ENCODE measurements at places on chromosomes 2 and 18.

DNA sequence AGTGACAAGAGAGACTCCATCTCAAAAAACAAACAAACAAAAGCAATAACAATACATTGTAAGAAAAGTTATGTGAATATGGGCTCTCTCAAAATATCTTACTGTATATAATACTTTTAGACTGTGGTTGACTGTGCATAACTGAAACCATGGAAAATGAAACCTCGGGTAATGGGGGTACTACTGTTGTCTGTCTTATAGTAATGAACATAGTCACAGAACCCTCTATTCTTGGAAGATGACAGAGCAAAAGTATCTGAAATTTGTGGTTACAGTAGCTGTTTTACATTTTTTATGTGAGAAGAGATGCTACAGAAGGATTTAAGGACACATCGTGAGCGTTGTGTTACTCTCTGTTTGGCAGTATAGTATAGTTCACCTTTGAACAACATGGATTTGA, 60.5 kb downstream of the MAP4K4 start:
- no peak for DNase-seq

DNA sequence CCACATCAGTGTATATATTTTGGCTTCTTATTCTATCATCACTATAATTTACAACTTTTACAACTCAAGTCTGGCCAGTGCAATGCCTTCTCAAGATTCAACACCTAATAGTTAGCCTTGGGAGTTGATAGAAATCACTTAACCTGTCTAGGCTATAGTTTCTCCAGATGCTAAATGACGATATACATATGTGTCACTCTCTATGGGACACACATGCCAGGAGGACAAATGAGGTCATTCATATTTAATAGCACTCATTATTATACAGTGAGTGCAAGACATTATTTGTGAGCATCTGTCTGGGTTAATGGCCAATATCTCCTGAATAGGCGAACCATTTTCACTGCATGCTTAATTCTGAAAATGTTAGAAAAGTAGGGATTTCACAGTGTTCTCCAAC, 89.8 kb downstream of the ALK start:
- DNase-seq: no peak

DNA sequence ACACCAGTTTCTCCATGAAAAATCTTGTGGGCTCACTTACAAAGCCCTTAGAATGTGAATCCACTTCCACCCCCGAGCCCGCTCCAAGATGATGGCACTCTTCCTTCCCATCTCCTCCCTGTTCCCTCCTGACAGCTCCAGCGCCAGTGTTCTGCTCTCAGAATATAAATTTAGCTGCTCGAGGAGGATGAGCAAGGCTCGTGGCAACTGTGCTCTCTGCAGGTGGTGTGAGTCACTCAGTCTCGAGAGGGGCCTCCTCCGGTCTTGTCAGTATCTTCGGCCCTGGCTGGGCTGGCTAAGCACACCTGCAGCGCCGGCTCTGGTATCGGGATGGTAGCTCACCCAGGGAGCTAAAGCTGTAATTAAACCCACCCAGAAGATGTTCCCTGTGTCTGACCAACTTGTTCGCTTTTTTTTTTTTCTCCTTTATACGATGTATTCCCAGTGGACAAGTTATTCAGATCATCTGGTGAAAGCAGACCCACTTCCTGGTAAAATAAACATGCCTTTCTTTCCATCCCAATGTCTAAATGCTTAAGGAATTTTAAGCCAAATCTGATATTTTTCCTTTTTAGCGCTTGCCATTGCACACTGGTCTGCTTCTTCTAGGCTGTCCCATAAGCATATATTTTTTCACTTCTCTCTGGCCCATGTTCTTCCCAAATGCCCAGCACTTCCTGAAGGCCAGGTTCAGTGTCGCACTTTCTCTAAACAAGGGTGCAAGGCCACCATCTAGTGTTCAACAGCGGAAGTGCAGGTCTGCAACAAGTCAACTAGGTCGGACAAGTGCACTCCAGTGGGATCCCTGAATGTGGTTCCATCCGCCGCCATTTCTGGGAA, 31.4 kb upstream of the YPEL5 start:
- DNase-seq: peak; percentile 24

DNA sequence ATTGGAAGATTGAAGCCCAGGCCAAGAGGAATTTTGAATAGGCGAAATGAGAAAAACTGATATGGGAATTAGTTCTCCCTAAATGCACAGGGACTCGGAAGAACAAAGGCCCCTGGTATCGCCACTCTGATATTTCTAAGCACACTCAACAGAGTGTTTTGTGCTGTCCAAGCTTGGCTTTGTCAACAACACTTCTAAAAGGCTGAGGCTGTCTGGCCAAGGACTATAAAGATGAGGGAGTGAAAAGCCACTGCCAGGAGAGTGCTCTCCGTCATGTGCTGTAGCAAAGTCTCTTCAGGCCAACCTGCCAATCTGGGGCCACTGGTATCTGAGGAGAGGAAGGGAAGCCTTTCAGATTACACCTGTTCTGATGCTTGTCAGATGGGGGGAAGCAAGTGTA, 611.2 kb upstream of the PIK3C3 start:
- DNase-seq: no peak

- no peak for DNase-seq
Observed at GRCh38 chr18:29076645-29077044, 899.7 kb upstream of the CDH2 start.

DNA sequence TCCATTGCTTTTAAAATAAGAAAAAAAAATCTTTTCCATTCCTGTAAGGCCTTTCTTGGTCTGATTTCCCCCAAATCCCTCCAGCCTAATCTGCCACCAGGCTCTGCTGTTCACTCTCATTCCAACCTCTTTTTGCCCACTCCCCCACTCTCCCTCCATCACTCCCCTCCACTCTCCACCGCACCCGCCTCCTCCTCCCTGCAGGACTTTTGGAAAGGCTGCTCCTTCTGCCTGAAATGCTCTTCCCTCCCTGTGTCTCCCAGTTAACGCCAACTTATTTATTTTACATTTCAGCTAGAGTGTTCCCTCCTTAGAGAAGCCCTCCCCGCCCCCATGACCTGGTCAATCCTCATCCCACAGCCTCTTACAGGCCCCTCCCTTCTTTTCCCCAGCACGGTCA, 4.7 kb upstream of the WNT6 start:
- DNase-seq: no peak

GRCh38 chr2:33498291-33498956, 22.0 kb downstream of the RASGRP3 start:
- DNase-seq: no peak

DNA sequence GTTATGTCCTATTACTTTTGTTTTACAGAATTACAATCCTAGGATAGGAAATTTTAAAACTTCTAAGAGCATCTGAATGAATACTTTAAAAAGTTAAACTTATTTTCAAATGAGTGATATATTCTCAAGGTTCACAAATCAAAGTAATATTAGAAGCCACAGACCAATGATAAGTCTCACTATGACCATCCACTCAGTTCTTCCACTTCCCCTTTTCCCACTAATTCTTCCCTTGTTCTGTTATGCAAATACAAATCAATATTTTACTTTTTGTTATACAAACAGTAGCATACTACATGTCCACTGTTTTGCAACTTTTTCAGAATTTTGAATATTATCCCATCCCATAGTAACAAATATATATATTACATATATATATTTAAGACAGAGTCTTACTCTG, 20.2 kb downstream of the USP37 start:
- no peak for DNase-seq

- DNase-seq: no peak
Observed at GRCh38 chr2:216696751-216697560, 1.6 kb upstream of the IGFBP5 start.

GRCh38 chr2:59684116-59684770, 869.2 kb downstream of the BCL11A start:
- DNase-seq: no peak

DNA sequence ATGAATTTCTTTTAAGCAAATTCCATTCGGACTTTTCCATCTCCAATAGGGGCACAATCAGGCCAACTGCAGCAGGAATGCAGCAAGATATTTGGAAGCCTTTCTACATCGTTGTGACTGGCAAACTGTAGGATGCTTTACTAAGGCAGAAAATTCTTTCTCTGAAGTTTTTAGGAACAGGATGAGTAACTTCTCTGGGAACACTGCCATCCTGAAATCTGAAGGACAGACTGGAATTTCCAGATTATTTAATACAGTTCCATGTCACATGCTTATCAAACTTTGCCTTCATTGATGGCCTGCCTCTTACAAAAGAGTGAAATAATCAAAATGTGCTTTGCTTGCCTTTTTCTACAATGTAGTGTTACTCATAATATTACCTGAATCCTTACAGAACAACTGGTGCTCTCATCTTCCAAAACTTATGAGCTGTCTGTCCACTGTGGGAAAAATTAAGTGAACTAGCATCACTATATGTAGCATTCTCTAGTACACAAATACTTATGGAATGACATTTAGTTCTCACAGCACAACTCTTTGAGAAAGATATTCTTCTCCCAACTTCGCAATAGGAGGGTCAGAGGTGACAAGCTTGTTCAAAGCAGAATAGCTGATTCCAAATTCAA, 32.0 kb upstream of the MAP2 start:
- DNase-seq: no peak

DNA sequence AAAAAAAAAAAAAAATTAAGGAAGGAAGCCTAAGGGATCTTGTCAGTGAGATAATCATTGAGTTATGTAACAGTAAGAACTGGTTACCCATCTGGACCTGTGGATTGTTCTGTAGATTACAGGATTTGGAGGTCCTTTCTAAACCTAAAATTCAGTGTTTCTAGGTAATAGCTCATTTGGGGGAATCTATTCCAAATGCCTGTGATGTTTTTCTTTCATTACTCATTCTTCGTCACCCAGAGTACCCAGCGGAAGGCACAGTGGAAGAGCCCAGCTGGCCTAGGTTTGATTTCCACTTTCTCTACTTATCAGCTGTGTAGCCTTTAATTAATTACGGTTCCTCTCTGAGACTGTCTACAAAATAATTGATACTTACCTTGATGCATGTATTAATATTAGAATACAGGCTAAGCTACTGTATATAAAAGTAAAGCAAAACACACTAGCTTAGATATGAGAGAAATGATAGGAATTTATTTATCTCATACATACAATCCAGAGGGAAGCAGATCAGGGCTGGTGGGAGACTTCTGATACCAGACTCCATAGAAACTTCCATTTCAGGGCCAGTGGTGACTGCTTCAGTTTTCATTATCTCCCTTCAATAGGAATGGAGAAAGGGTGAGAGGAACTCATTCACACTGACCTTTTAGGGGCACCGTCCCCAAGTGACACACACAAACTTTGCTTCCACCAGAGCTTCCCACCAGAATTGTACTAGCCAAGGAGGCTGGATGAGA, 115.8 kb upstream of the NOSTRIN start:
- DNase-seq: no peak

DNA sequence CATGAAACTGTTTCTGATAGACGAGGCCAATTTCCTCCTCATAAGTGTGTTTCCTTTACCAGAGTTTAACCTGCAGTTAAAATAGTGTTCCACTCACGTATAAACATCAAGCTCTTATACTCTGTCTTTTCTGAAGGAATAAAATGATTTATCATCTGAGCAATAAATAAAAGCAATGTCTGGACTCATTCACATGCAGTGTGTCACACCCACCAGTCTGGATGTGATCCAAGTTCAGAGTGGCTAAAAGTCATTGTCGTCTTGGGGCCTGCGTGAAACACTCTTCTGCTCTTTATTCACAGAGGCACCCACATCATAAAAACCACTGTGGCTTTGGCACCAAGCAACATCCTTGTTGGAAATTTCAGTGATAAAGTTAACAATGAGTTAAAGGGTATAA, 19.5 kb upstream of the SLC9A4 start:
- no peak for DNase-seq

DNA sequence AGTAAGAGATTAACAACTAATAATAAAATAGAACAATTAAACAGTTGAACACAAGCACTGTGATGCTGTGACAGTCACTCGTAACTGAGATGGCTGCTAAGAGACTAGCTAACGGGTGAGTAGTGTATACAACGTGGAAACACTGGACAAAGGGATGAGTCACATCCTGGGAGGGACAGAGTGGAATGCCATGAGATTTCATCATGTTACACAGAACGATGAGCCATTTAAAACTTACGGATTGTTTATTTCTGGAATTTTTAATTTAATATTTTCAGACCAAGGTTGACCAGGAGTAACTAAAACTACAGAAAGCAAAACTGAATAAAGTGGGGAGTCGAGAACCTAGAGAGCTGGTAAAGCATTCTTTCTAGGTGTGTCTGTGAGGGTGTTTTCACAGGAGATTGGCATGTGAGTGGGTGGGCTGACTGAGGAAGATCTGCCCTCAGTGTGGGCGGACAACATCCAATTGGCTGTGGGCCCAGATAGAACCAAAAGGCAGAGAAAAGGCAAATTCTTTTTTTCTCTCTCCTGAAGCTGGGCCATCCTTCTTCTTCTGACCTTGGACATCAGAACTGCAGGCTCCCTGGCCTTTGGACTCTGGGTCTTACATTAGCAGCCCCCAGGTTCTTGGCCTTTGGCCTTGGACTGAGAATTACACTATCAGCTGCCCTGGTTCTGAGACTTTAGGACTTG, 14.6 kb downstream of the TMSB10 start:
- no peak for DNase-seq

- DNase-seq: no peak
Observed at GRCh38 chr2:214575465-214575864, 164.6 kb downstream of the VWC2L start.

DNA sequence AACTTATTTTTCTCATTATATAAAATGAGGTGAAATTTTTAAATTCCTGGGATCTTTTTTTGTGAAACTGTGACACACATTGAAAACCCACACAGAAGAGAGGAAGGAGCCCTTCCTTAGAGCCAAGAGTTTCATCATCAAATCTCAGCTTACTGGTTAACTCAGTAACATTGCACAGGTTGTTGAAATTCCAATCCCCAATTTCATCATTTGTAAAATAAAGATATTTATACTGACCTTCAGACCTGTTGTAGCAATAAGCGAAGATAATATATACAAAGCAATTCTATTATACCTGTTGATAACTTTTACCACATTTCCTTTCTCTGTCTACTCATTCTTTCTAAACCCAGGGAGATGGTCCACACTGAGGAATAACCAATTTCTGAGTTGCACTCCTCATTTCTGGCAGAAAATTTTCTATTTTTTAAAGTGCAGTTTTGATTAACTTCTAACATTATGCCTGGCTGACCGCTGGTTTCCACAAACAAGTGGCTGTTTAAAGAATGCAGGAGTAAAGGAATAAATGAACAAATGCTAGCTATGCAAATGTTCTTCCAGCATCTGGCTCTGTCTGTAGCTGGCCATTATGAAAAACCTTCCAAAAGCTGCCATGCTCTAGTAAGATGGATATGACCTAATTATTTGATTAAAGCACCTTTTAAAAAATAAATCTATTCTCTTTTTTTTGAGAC, 105.7 kb upstream of the LINC00305 start:
- no peak for DNase-seq

DNA sequence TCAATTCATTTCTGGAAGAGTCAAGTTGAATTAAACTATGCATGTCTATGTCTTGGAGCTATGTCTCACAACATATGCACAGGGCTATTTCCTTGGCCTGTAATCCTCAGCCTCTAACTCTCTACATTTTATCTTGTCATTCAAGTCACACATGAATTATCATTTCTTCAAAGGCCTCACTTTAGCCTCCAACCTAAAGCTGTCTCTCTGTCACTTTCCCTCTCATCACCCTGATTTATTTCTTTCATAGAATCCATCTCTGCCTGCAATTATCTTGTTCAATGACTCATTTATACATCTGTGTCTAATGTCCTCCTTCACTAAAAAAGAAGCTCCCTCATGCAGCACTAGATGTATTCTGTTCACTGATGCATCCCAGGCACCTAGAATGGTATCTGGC, 614.2 kb upstream of the REG3G start:
- DNase-seq: no peak
